ENCODE measurements at places on chromosomes 5 and 9.

DNA sequence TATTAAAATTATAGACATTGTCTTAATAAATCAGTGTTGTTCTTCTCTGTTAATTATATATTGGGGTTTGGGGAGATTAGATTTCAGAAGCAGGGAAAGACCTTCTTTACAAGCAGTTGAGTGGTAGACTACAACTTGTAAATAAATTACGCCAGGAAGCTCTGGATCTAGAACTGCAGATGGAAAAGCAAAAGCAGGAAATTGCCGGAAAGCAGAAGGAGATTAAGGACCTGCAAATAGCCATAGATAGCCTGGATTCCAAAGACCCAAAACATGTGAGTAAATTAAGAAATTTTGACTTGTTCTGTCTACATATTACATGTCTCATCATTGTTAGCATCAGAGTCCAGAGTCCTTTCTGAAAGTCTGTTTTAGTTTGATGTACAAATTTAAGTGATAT, 43.5 kb downstream of the CNTRL start:
- no peak overlapping the region for H3K27ac ChIP-seq
- no peaks in the 10 kb centered on the region for H3K27me3 ChIP-seq
- peaks cover 20% of the 10 kb centered on the region for H3K4me1 ChIP-seq
- no peak overlapping the region for H3K4me3 ChIP-seq
- H3K36me3 ChIP-seq: peaks cover 25% of the 10 kb centered on the region

DNA sequence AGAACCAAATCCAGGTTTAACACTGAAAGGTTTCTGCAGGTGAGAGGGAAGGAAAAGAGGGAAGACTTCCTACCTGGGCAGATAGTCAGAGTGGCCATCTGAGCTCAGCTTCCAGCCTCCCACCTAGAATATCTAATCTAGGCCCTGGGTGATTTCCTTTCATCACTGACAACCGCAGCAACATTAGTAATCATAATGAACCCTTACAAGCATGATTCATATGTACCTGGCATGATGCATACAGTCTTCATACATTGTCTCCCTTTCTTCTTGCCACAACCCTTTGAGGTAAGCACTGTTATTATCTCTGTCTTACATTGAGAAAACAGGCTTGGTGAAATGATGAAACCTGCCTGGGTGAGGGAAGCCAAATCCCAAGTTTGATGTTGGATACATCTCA, 13.5 kb downstream of the AFAP1L1 start:
- H3K4me3 ChIP-seq: no peak overlapping the region
- no peaks in the 10 kb centered on the region for H3K27me3 ChIP-seq
- no peaks in the 10 kb centered on the region for H3K4me1 ChIP-seq
- H3K27ac ChIP-seq: no peak overlapping the region
- no peaks in the 10 kb centered on the region for H3K36me3 ChIP-seq

GRCh38 chr5:62310426-62311143, 4.6 kb downstream of the KIF2A start:
- no peak for DNase-seq
- H3K27ac ChIP-seq: peak overlapping the region; percentile 54

DNA sequence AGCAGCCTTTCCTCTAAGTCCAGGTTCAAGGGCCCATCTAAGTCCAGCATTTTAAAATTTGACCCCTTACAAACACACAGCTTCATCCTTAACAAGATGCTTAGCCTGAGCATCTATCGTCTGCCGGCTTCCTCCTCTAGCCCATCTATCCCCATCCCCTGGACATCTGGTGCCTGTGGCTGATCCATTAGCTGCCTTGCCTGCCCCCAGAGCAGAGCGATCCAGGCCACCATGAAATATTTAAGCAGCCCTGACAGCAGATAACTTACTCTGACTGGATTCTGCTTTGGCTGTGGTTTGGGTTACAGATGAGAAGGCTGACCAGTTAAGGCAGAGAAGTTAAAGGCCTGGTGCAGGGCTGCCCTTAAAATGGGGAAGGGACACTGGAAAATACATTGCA, 30.9 kb upstream of the CPEB4 start:
- no peaks in the 10 kb centered on the region for H3K4me1 ChIP-seq
- DNase-seq: no peak
- H3K4me3 ChIP-seq: no peak overlapping the region
- no peaks in the 10 kb centered on the region for H3K36me3 ChIP-seq

Measured in immature natural killer cell (primary cell).